ENCODE measurements at places on chromosomes 11 and 22. TPM values are rescaled to one million over a fixed set of nuclear protein-coding genes. Genes with fewer than 3 reads are reported as not detected.

The OR8D4 gene
- not detected for total RNA-seq

The CACNA1I gene
- total RNA-seq = 0.43 TPM

The THRSP gene
- total RNA-seq = not detected

- DNase-seq = no peak
These were observed 13.6 kb downstream of the SCARF2 start for GRCh38 chr22:20423906-20424551.

DNA sequence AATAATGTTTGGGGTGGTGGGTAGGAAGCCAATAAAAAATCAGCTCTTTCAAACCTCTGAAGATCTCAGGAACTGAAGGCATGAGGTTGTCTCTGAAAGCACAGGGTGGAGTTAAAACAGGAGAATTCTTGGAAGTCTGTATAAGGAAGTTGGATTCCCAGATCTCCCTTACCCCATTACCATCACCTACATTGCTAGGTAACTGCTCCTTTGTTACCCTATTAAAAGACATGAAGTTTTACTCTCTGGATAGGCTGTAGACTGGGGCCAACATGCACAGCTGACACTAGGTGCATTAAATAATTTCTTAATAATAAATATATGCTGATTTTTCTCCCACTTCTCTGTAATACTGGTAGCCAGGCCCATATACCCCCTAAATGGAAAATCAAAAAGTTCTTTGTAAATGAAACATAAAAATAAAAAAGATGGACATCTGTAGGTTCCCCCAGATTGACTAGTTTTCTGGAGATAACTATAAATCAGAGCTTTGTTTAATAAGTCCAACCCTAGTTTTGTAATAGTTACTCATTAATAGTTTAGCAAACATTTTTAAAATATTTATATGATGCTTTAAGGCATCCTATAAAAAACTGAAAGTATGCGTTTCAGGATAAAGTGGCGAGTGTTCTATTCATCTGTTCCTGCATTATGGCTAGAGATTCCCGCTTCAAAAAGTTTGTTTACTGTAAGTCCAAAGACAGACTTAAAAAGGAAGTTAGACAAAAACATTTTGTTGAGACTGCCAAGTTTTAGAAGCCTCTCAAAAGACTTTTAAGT, 63.8 kb downstream of the KIF18A start:
- DNase-seq = no peak
